ENCODE measurements at places on chromosomes 5 and 9.

DNA sequence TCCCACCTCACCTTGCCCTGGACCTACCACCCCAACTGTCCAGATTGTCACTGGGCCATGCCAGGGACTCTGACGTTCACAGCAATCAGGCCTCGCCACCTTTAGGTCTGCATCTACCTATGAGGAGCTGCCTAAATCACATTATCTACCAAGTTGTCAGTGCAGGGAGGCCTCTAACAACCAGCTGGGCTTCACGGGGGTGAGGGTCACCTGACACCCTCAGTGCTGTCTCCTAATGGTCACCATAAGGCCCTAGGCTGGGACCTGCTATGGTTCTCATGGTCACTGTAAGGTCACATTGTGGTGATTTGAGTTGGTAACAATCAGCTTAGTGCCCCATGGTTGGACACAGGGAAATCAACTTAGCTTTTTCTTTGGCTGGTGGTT is 119.2 kb upstream of the CXCL14 start:
- DNase-seq = no peak

- no peak for DNase-seq
Measured at GRCh38 chr9:79975621-79976256, 404.0 kb downstream of the TLE4 start.

DNA sequence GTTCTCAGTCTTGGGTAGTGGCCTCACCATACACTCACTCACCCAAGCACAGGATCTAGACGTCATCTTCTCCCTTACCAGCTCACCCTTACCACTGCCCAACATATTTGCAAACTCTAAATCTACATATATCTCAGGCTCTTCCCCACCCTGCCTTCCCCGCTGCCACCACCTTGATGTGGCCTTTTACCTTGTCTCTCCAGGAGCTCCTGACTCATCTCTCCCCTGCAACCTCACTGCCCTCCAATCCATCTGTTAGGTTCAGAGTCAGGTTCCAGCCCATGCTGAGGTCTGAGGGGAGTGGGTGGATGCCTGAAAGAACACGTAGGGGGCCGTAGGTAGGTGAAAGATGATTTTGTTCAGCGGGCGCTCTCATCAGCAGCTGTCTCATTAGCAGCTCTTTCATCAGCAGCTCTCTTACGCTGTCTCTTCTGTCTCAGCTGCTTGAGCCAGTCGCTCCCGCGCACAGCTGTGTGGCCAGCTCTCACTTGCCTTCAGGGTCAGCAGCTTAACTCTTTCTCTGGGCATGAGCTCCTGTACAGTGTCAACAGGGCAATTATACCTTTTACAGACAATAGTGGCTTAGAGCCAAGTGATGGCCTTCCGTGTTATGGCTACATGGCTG is 23.1 kb upstream of the CKMT2 start:
- no peak for DNase-seq

DNA sequence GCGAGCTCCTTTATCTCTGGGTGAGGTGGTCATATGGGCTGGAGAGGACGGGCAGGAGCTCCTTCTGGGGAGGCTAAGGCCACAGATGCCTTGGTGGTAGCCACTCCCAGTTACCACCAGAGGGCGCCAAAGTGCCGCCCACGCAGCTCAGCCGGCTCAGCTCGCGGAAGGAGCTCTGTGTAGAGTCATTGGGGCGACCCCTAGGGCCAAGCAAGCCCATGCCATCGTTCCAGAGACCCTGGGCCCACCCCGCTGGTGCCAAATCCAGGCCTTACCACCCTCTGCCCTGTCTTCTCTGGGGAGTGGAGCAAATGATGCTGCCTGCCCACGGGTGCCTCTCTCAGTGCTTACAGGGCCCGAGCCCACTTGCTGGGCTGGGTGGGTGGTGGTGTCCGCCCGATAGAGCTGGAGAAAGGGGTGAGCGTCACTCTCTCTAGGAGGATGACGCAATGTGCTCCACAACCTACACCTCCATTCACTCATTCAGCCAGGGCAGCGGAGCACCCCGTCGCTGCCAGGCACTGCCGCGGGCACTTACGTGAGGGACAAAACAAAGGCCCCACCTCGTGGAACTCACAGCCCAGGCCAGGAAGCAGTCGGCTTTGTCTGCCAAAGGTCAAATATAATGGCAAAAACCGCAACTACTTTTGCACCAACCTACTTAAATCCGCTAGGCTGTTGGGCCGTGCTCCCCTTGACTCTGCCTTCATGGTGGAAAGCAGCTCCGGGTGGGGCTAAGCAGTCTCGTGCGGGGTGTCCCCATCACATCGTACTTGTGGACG is 13.8 kb downstream of the TSPAN17 start:
- peak; percentile 95 for DNase-seq

DNA sequence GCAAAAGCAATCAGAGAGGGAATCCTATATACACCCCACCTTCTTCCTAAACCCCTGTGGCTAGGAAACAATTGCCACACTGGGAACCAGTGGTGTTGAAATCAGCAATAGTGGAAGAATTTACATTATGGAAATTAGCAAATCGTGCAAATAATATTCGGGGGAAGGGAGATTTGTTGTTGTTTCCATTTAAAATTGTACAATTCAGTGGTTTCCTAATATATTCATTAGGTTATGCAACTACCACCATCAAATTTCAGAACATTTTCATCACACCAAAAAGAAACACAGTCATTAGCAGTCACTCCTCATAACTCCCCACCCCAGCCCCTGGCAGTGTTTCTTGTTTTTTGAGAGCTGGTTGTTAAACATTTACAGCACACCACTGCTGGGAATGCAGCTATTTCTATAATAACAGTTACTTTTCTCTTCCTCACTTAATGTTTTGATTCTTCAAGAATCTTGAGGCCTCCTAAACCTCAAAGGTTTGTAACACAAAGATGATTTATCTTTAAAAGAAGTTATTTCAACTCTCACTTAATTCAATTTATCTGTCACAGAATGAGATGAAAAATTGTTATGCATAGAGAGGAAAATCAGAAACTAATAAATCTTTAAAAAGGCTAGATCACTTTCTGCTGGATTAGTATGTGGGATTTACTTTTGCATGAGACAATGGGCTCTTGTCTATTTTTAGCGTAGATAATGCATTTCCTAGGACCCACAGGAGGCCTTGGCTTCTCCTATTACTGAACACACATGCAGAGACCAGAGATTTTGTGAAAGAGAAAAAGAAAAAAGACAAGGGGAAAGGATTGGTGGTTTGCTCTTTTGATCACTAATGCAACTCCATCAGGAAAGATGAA is 91.8 kb upstream of the DAPK1 start:
- DNase-seq = no peak

DNA sequence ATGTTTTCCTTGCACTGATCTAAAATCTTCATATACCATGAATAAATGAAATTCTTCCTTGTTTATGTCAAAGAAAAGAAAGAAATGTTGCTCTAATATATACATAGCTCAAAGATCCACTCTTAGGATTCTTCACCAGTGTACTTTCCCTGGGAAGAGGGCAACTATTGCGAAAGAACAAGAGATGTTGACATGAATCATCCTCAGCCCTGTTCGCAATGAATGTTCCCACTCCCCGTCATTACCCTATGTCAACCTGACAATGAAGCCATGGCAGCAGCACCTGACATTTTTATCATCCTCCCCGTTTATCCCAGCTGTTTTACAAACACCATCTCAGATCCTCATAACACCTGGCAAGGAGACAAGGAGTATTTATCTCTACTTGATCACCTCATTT is 409.1 kb upstream of the GRIA1 start:
- no peak for DNase-seq

- no peak for DNase-seq
Measured at GRCh38 chr5:95887977-95888376, 65.5 kb upstream of the GLRX start.

DNA sequence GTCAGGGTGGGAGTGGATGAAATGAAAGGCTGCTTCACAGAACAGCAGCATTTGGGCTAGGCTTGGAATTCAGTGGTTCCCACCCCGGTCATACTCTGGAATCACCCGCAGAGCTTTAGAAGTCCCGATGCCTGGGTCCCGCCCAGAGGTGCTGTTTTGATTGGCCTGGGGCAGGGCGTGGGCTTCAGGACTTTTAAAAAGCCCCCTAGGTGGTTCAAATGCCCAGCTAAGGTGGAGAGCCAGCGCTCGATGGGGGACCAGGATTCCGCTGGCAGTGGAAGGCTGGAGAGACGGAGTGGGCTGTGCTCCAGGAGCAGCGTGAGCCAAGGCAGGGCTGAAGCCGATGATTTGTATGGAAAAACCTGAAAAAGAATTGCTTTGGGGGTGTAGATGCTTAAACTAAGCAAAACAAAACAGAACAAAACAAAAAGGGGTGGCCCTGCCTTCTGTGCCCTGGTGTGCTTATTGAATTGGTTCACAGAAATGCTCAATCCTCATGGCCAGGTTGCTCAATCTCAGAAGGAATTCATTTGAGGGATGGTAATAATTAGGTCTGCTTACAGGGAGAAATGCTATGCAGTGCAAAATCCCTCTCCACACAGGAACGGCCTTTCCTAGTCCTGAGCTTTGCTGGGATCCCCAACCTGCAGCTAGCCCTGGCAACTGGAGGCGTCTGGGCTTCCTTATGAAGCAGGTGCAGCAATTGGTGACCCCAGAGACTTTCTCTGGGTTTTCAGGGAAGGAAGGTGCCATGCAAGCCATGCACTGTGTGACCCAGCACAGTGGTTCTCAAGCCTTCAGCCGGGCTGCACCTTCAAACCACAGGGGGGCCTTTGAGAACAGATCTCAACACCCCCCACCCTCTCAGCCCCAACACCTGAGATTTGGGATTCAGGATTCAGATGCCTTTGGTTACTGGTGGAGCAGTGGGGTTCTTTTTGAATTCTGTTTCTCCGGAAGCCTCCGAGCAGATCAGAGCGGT is 174.0 kb upstream of the ZNF618 start:
- no peak for DNase-seq

GRCh38 chr9:69034071-69034470 is 1.5 kb upstream of the FXN start:
- DNase-seq = no peak

GRCh38 chr5:53099546-53099945 is 10.0 kb downstream of the MOCS2 start:
- no peak for DNase-seq

DNA sequence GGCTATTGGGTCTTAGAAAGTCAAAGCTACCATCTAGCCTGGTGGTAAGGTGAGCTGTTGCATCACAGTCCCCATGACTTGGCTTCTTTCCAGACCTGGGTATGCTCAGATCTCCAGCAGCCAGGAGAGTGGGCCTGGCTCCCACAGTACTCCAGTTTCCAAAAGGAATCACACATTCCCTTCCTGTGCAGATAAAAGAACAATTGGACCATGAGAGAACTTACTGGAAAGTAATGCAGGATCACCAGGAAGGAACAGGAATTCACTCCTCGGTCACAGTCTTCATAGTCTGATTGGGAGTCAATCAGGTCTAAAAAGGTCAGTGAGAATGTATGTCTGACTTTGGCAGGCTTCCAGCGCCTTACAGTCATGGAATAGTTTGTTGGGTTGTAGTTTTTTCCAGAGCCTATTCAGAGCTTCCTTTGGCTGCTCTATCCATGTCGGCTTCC is 47.8 kb upstream of the CD180 start:
- DNase-seq = no peak

- no peak for DNase-seq
Measured at GRCh38 chr5:153979028-153979783, 59.5 kb downstream of the FAM114A2 start.

DNA sequence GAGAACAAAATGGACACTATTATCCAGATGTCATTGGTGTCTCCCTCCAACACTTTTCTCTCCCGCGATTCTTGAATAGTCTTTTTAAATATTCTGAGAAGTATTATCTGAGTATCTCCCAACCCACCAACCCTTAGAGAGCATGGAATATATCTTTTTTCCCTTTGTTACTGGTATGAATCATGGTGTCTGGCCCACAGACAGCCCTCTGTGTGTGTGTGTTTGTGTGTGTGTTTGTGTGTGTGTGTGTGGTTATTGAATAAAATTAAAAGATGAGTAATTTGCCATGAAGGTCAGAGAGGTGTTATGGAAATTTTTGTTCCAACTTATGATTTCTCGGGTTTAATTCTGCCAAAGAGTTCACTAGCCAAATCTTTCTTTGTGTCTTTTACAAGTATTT is 47.7 kb downstream of the CAMK4 start:
- no peak for DNase-seq

DNA sequence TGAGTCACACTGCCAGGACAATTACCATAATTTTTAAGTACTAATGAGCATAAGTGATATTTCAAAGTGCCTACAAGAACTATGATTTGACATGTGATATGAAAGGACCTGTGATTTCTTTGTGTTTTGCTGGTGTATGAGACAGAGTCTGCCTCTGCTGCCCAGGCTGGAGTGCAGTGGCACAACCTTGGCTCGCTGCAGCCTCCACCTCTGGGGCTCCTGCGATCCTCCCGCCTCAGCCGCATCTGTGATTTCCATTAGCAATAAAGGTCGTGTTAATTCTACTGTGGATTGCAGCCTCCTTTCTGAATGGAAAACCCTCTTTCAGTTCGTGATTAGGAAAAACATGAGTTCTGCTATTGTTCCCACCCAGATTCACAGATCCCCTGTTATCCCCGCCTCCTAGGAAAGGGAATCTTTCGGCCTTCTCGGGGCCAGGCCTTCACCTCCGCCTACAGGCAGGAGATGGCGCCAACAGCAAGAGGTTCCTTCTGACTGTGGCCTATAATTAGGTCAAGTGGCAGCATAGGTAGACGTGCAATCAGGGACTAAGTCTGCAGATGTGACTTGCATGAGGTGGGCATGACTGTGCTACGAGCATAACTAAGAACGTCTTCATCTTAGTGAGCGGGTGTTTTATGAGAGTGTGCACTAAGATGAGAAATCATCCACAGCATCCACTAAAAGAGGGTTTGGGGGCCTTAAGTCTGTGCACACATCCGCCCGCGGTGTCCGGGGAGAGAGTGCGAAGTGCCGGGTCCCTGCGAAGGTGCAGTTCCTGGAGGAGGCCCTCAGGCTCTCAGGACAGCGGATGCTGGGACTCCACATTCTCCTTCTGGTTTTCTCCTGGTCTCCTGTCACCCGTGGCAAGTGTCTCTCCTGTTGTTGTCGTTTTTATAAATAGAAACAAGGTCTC is 23.1 kb downstream of the TRIM7 start:
- DNase-seq = no peak

DNA sequence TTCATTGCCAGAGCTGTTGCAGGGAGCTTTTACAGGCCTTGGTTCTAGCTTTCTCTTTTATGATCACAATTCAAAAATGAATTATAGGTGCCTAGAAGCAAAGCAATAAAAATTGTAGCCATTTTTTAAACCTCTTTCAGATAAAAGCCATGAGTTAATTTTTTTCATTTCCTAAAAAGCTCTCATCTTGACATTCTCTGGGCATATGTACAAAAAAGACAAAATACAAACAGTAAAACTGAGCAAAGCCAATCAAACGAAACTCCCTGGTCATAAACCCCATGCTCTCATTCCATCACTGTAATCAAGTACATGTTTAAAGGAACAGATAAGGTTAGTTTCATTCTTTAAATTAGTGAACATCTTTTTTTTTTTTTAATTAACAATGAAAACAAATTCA is 101.9 kb downstream of the ERCC6L2 start:
- no peak for DNase-seq

GRCh38 chr5:158521995-158522394 is 577.7 kb downstream of the EBF1 start:
- DNase-seq = no peak

GRCh38 chr5:33422191-33422590 is 18.6 kb upstream of the TARS1 start:
- DNase-seq = no peak
